ENCODE measurements at places on chromosomes 4 and X.

GRCh38 chrX:132482632-132483031, 6.2 kb downstream of the MBNL3 start:
- DNase-seq = no peak

DNA sequence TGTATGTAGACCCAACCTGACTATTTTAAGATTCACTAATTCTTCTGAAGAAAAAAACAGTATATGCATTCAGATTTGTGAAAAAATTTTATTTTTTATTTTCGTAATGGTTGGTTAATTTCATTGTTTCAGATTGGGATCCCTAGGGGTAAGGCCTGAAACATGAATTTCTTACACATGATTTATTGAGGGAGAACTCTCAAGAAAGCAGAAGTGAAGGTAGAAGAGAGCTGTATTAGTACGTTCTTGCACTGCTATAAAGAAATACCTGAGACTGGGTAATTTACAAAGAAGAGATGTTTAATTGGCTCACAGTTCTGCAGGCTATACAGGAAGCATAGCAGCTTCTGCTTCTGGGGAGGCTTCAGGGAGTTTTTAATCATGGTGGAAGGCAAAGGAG, 611.9 kb upstream of the TECRL start:
- no peak for DNase-seq

- DNase-seq = no peak
Measured at GRCh38 chr4:39054497-39054896, 7.5 kb upstream of the KLHL5 start.

- no peak for DNase-seq
Measured at GRCh38 chr4:6267573-6267972, 2.1 kb upstream of the WFS1 start.

DNA sequence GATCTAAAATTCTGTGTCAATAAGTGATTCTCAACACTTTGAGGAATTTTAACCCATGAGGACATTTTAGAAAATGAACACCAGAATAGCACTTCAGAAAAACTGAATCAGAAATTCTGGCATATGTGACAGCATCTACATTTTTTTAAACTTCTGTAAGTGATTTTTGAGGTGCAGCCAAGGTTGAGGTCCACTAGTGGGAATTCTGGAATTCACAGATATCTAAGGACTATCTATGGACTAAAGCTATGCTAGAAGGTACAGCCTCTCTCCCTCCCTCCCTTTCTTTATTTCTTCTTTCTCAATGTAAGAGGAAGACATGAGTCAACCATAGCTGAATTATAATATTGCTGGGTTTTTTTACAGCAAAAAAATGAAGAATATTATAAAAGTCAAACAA, 508.2 kb upstream of the ATOH1 start:
- DNase-seq = no peak

DNA sequence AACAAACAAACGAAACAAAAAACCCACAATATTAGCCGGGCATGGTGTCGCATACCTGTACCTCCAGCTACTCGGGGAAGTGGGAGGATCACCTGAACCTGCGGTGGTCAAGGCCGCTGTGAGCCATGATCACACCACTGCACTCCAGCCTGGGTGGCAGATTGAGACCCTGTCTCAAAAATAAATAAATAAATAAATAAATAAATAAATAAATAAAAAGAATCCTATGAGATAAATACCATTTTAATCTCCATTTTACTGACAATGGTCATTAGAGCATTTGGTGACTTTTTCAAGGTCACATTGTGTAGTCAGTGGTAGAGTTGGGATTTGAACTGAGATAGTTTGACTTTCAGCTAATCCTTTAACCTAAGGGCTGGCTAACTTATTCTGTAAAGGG, 11.4 kb downstream of the TRPC5 start:
- DNase-seq = no peak

GRCh38 chr4:172997217-172997609, 171.4 kb upstream of the GALNT7 start:
- DNase-seq = no peak

DNA sequence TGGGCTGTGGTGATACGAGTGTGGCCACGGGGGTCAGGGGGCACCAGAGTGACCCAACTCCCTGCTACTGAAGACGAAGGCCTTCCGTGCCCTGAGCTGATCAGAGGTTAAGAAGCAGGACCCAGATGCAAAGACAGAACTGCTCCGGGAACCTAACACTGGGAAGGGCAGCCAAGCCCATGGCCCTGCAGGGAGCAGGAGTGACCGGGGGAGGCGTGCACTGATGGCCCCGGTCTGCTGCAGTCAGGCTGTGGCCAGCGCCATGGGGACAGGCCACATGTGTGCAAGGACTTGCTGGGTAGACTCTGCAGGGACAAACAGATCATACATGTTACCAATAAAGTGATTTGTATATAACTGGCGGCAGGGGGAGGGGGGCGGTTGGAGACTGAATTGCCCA, 74.6 kb downstream of the ACOX3 start:
- no peak for DNase-seq

DNA sequence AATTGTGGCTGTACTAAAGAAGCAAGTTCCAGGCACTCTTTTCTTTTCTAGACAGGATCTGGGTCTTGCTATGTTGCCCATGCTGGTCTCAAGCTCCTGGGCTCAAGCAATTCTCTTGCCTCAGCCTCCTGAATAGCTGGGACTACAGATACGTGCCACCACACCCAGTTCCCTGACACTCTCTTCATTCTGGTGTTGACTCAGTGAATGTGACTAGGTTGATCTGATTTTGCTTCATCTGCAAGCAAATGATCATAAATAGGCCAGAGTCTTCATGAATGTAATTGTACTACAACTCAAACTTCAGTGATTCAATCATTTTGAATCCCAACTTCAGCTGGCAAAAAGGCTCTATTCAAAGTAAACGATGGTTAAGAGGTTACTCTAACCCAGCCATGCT, 78.5 kb downstream of the APBB2 start:
- DNase-seq = no peak

- no peak for DNase-seq
Measured at GRCh38 chr4:108384544-108384943, 215.8 kb upstream of the LEF1 start.

- DNase-seq = no peak
Measured at GRCh38 chr4:147160908-147161513, 215.3 kb upstream of the TTC29 start.

Measured in NT2/D1 (cell line).